ENCODE measurements at places on chromosomes 1 and 21.

- no peak for DNase-seq
Observed at GRCh38 chr1:39957299-39958015, 2.5 kb downstream of the MFSD2A start.

DNA sequence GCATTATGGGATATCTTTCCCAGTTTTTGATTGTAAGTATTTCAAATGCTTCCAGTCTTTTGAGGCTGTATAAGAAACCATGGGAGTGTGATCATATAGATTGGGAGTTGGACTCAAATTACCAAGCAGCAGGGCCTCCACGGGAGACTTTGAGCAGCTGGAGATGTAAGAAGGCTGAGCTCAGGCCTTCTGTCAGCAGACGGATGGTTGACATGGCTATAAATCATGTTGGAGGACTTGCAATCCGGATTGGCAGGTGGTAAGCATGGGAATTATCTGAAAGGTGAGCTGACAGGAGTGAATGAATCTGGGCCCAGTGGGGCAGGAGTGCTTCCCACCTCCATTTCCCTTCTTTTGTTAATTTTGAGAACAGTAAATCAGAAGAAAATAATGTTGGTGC is 83.2 kb upstream of the PPM1J start:
- no peak for DNase-seq

DNA sequence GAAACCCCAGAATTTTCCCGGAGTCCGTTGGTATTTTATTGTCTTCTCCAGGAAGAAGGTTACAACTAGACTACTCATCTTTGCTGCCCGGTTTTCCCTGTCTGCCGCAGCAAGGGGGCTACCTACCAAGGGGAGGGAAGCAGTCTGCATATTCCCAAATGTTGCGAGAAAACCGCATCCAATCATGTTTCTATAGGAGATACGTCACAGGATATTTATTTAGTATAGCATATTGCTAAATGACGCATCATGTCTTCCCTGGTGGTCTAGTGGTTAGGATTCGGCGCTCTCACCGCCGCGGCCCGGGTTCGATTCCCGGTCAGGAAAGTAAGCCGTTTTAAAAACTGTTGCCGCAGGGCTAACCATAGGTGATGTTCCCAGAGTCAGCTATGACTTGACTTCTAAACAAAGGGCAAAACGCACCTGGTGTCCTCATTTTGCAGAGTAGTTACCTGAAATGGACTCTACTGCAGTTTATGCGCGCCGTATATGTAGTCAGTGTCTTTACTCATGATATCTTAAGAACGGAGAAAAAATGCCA is 15.2 kb upstream of the ZNF692 start:
- DNase-seq, result peak; percentile 94

- DNase-seq, result no peak
Observed at GRCh38 chr1:152777510-152778137, 2.7 kb downstream of the LCE1F start.

DNA sequence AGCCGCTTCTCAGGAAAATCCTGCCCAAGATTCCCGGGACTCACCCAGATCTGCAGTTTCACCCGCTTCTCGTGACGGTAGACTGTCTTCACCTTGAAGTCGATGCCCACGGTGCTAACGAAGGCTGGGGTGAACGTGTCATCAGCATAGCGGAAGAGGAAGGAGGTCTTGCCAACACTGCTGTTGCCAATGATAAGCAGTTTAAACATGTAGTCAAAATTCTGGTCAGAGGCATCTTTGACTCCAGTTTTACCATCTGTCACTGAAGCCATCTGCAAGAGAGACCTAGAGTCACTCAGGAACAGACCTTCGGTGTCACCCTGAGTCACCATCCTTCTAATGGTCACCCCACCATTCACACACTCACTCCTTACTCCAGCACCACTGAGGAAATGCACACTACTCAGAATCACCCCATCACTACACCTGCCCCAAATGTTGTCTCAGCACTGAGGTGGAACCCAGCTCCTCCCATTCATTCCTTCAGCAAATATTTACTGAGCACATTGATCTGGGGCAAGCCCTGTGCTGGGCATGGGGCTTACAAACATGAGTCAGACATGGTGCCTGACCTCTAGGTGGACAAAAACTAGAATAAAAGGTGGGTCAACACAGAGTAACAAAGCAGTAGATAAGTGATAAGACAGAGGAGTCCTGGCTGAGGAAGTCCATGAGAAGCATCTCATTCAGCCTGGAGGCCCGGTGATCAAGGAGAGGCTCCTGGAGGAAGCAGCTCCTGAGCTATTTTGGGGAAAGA is 13.5 kb downstream of the RAB3B start:
- no peak for DNase-seq

DNA sequence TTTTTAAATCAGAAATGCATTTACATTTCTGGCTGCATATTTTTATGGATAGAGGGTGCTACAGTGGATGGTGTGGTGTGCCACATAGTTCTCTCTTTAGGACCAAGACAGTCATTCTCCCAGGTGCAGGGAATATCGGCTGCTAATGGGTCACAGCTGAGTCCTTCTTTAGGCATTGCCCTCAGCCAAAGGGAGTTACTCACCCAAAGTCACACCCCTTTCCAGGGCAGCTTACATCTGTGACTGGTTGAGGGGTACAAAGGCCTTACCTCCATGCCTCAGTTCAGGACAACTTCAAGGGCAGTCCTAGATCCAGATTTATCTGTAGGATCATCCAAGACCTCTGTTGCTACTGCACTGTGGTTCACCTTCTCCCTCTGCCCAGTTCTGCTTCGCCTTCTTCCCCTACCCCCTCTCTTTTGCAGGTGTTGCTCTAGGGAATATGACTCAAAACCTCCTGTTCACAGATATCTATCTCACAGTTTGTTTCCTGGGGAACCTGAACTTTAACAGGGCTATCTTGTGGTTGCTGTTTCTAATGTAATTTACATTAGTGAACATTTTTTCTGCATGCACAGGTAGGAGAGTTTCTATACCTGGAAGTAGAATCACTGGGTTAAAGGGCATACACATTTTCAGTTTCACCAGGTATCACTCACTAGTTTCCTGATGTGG is 413.9 kb downstream of the RPS6KC1 start:
- DNase-seq, result no peak

DNA sequence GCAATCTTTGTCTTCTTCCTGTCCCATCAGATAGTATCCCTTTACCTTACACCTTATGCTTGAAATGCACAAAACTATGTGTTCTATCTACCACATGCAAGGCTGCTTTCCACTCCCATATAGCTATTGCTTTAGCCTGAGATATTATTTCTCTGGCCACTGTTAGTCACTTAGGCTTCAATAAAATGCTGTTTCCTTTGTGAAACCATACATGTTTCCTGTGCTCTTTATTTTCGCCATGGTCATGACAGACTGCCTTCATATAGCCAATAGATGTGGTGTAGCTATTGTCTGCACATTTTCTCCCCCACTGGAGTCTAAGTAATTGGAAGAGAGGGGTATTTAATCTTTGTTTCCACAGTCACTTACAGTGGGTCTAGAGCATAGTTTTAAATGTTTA is 108.4 kb downstream of the GREM2 start:
- no peak for DNase-seq

Data from urinary bladder (tissue), 4 donors.